ENCODE measurements at places on chromosomes 2 and 18. TPM values are rescaled to one million over a fixed set of nuclear protein-coding genes. Genes with fewer than 3 reads are reported as not detected.

GRCh38 chr2:8090748-8091700 is 590.8 kb upstream of the ID2 start:
- no peak for DNase-seq

GRCh38 chr18:38077229-38077628 is 511.6 kb upstream of the CELF4 start:
- no peak for DNase-seq

GRCh38 chr18:48140731-48141130 is 210.3 kb upstream of the SMAD2 start:
- no peak for DNase-seq

Gene ARHGAP28
- total RNA-seq, result 15.4 TPM

DNA sequence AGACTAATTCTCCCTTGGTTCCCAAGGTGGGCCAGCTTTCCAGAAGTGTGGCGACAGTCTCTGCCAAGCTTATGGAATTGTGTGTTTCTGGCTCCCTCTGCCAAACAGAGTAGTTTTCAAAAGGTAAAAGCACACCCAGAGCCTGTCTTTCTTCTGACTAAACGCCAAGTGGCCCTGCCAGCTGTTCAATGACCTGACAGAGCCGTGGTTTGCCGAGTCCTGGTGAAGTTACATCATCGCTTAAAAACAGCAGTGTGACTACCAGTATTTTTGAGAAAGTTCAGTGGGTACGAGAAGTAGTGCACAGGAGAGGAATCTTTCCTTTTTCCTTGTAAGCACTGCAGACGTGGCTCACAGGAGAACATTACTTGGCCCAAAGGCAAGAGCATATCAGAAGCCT is 1.9 kb downstream of the PER2 start:
- no peak for DNase-seq

Gene LYG2
- not detected for total RNA-seq

Gene ELOA2
- total RNA-seq, result not detected

Gene ATP6V1B1
- total RNA-seq, result not detected

DNA sequence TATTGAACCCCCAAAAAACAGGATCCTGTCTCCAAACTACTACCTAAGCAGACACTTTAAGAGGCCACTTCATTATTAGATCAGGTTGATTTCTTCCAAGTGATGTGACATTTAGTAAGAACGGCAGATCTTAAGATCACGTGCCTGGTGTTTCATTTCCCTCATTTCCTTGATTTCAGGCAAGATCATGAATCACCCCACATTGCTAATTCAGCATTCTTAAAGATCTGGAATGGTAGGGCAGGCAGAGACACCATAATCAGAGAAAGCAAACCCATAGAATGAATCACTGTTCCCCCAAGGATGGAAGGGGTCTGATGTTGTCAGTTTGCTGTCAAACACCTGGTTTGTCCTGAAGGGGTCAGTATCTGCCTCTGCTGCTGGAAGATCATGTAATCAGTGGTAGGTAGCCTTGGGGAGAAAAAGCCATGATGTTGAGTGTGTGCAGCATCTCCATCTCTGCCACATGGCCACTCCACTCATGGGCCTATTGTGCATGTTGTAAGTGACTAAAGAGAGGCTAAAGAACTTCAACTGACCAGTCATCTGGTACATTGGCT is 133.9 kb downstream of the ARHGAP15 start:
- no peak for DNase-seq

- DNase-seq, result no peak
These were observed 135.5 kb upstream of the FANCL start for GRCh38 chr2:58376592-58376991.

DNA sequence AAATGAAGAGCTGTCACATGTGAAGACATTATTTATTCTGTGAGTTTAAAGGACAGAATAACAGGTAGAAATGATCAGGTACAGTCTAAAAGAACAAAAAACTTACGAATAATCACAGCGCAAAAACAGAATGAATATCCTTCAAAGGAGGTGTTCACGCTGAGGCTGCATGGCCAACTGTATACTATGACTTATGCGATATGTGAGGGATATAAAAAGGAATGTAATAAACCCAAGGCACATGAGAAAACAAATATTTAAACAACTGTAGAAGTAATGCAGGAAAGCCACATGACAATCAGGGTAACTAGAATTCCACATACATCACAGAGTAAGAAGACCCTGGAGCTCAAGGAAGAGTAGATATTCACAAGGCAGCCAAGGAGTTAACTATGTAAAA is 81.3 kb downstream of the RTTN start:
- DNase-seq, result no peak

Gene C1D
- total RNA-seq, result 20.5 TPM

Gene ZSWIM2
- total RNA-seq, result not detected

DNA sequence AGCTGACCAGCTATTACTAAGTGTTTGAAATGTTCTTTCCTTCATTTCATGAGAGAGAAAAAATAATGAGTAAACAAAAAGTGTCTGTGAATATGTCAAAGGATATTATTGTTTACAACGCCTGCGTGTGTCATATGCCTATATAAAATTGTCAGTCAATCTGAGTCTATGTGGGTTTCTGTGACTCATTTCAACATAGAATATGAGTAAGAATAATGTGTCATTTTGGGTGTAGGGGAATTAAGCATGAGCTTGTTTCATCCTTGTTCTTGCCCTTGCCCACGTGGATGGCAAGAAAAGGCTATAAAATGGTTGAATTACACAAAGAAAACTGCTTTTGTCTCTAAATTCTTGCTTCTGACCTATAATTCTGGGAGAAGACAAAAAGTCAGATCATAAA is 466.0 kb downstream of the PTH2R start:
- no peak for DNase-seq

Gene L3MBTL4
- total RNA-seq, result 2.4 TPM

Gene SP9
- total RNA-seq, result 0.11 TPM

DNA sequence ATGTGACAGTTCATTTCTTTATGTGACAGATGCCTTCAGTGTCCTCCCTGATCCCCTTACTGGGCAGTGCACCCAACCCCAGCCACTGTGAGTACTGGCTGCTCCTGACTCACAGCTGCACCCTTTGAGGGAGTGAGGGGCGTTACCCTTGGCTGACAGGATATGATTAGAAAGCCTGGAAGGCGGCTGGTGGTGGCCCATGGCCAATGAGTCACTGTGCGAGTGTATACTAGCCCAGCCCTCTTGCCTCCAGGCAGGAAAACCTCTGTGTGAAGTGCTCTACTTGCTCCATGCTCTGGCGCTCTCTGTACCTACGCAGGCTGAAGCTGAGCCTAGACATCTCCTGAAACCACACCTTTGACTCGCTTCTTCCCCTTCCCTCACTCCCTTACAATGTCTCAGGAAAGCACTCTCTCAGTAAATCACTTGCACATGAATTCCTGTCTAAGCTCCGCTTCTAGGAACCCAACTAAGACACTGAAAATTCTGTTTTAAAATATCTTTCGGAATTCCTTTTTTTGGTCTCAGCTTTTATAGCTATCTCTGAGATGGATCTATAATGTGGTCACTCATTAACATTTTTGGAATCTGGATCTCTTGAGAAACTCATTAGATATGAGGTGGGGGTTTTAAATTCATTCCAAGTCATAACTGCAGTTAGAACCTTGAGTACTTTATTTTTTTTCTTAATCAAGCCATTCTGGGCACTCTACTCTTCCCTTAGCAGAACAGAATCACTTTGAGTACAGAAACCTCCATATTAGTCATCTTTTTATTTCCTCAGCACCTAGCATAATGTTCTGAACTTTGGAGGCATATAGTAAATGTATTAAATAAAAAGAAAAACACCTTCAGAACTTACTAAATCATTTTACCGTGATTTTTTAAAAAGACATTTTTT is 25.3 kb upstream of the STAM2 start:
- no peak for DNase-seq

GRCh38 chr2:80549901-80550300 is 245.3 kb upstream of the LRRTM1 start:
- DNase-seq, result no peak

DNA sequence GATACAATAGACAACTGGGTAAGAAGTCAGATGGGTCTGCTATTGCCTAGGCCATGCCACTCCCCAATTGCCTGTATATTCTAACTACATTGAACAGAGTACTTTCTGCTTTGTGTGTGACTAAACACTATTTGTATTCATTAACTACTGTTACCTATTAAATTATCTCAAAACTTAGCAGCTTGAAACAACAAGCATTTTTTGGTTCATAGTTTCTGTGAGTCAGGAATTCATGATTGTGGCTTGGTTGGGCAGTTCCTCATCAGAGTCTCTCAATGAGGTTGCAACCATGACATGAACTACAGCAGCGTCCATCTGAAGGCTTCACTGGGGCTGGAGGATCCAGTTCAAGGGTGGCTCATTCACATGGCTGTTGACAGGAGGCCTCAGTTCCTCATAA is 205.7 kb downstream of the EN1 start:
- DNase-seq, result no peak

GRCh38 chr2:191218292-191218898 is 26.8 kb upstream of the MYO1B start:
- peak; percentile 73 for DNase-seq

DNA sequence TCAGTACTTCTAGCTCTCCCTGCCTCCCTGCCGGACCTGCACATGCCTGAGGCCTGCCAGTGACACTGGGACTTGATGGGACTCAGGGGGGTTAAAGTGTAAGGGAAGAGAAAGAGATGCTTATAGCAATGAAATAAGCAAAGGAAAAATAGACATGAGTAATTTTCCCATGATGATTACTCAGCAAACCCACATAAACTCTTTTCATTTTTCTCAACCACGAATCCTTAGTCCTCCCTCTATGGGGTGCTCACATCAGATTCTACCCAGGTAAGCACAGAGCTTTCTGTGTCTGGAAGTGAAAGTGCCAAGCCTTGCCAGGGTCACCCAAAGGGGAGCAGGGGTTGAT is 44.8 kb upstream of the ANKRD62 start:
- DNase-seq, result no peak

DNA sequence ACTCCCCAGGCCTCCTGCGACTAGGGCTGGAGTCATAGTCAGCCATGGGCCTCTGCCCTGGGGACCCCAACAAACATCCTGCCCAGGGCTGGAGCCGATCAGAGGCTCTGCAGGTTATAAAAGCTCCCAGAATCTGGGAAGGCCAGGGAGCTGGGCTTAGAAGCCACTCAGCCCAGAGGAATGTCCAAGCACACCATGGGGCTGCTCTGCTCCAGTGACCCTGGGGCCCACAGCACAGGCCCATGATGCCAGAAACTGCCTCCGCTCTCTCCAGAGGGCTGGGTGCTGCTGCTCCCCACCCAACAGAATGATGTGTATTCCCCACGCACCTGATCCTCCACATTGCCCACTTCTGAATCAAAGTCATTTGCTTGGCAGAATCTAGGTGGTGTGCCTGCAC is 88.5 kb downstream of the ARMC9 start:
- no peak for DNase-seq

Gene TMEM247
- not detected for total RNA-seq

DNA sequence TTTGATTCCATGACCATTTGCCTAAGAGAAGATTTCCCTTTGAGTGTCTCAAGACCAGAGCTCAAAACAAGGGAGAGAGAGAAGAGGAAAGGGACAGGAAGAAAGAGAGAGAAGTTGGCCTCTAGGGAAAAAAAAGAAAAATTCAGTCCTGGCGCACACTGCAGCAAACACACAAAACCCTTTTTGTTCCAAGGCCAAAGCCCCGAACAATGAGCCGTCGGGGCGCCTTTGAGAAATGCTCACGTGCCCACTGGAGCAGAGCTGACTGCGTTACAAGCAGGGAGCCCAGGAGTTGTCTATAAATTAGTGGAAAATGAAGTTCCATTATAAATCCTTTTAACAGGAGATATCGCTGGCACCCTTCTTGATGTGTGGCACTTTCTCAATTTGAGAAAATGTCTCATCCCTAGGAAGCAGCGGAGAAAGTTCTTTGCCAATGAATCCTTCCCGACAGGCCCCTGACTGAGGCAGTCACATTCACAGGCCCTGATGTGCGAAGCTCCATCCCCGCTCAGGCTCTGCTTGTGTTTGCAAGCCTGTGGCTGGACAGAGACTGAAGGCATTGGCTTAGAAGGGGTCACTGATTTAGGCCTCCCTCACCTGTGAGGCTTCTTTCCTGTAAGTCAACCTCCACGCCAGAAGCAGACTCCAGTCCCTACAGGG is 32.1 kb upstream of the NCKAP5 start:
- no peak for DNase-seq

GRCh38 chr2:134718023-134718816 is 580 bp downstream of the TMEM163 start:
- DNase-seq, result no peak

DNA sequence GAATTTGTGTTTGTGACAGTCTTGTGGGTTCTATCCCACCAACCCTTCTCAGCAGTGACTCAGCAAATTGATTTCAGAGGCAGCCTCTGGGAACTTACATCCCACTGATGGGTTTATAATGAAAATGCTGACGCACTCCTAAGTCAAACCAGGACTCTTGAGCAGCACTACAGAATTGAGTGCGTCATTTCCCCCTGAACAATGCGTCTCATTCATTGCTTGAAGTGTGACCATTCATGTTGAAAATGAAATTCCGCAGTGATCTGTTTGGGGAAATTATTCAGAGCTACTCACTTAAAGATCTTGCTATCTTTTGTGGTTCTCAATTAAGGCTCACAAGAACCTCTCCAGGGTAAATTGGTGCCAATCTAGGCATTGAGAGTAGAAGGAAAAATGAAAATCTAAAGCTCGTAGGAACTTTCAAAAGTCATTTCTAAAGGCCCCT is 417.7 kb upstream of the SLC14A2 start:
- DNase-seq, result no peak

- no peak for DNase-seq
These were observed 63.4 kb downstream of the LDAH start for GRCh38 chr2:20759487-20759886.

Gene TUBB8B
- total RNA-seq, result 0.36 TPM

Gene SEMA4F
- 3.1 TPM for total RNA-seq

GRCh38 chr18:10689236-10690034 is 163.6 kb downstream of the NAPG start:
- no peak for DNase-seq

GRCh38 chr18:69209761-69210160 is 190.9 kb upstream of the DOK6 start:
- DNase-seq, result no peak

DNA sequence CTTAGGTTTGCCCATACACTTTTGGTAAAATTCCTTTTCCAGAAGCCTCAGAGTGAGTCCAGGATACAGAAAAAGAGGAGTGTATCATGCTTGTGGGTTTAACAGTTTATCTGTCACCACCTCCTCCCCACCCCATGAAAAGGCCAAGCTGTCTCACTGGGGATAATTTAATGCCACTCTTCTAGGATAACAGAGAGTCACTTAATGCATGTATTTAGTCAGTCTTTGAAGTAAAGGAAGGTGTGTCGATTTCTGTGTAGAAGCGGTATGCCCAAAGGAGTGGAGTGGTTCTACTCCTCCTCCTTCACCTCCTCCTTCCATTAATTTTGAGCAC is 116.4 kb downstream of the QPCT start:
- no peak for DNase-seq

Gene TMEM37
- 11.0 TPM for total RNA-seq

Gene CD207
- not detected for total RNA-seq
